Activated naive CD4-positive, alpha-beta T cell treated with Interleukin-2 at 50 U/mL for 16 hours (primary cell): ENCODE measurements at places on chromosomes 5 and 9.

- no peak for DNase-seq
These were observed at the start of gene IL17B for GRCh38 chr5:149379177-149379761. Gene IL17B (minus strand): TSS chr5:149379292. CDS start chr5:149379225, 67 bp downstream.

DNA sequence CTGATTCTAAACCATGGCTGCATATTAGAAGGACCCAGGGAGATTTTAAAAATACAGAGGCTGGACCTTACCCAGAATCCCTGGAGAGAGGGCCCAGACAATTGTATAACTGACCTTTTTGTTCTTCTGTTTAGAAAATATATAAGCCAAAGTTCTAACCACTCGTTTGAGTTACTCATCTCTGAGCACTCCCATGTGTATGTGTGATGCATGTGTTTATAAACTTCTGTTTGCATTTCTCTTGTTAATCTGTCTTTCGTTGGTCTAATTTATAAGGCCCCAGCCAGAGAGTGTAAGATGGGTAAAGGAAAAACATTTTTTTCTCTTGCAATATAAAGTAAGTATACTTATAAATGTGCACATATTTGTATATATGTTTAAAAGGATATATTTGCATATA, 443.9 kb downstream of the ZNF608 start:
- no peak for DNase-seq

DNA sequence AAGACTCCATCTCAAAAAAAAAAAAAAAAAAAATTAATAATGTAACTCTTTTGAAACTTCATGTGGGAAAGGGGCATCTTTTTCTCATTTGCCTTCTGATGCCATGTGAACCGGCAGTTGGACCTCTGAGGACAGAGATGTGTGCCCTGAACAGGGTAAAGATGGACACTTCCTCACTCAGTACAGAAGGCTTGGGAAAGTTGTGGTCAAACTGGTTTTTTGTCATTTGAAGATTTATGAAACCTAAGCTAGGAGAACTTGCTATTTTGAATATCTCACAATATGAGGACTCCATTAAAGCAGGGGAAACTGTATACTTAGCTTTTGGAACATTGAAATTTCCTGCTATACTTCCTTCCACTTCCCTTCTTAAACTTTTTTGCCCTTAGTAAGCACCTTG, 147.5 kb upstream of the ALDH1B1 start:
- DNase-seq = no peak

DNA sequence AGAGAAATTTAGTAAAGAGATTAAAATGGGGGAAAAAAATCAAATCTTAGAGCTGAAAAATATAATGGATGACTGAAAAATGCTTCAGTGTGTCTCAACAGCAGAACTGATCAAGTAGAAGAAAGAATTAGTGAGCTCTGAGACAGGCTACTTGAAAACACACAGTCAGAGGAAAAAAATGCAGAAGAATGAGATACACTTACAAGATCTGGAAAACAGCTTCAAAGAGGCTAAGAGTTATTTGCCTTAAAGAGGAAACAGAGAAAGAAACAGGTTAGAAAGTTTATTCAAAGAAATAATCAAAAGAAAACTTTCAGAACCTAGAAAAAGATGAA, 70.5 kb upstream of the OR2K2 start:
- DNase-seq = no peak

DNA sequence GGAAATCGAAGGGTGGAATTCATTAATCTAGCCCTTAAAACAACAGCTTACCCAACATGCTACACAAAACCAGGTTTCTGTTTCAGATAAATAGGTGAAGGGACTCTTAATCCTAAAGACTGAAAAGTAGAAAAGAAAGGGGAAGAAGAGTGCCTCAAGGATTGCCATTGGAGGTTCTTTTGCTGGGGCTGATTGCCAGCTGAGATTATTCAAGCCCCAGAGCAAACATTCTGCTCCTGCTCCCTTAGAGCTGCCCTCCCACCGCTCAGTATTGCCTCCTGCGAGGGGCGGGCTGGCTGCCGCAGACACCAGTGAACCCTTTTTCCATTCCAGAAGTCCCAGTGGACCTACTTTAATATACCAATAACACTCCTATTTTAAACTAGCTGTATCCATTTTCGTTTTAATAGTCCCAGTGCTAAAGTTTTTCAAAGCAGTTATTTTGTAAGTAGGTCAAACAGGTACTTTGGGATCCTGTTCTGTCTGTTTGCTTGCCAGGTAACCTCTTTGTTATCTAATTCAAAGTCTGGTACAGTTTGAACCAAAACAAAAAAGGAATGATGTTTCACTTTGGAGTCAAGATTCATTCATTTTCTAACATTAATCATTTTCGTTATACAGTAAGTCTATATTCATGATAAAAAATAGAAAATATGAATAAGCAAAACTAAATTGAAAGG, 38.6 kb downstream of the HMGCS1 start:
- no peak for DNase-seq
